ENCODE measurements at places on chromosomes 7 and 10.

DNA sequence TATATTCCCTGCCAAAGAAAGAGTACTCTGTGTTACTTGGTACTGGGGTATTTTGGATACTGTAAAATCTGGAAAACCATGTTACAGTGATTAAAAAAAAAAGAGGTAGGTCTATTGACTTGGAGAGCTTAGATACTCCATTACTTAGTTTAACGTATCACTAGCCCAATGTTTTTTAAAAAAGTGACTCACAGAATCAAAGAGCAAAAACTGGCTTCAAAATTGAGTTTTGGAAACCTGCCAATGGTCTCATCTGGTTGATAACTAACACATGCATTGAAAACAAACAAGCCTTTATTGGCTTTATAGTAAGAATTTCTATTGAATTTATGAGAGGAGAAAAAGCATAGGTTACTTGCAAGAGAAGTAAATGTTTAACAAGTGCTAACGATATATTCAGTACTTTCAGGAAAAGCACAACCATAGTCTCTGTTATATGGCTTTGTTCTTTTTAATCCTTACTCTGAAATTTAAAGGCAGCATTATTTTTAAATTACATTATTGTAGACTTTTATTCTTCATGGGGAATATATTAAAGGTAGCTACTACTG lies 563.3 kb upstream of the SORCS1 start:
- DNase-seq, result peak; percentile 37

DNA sequence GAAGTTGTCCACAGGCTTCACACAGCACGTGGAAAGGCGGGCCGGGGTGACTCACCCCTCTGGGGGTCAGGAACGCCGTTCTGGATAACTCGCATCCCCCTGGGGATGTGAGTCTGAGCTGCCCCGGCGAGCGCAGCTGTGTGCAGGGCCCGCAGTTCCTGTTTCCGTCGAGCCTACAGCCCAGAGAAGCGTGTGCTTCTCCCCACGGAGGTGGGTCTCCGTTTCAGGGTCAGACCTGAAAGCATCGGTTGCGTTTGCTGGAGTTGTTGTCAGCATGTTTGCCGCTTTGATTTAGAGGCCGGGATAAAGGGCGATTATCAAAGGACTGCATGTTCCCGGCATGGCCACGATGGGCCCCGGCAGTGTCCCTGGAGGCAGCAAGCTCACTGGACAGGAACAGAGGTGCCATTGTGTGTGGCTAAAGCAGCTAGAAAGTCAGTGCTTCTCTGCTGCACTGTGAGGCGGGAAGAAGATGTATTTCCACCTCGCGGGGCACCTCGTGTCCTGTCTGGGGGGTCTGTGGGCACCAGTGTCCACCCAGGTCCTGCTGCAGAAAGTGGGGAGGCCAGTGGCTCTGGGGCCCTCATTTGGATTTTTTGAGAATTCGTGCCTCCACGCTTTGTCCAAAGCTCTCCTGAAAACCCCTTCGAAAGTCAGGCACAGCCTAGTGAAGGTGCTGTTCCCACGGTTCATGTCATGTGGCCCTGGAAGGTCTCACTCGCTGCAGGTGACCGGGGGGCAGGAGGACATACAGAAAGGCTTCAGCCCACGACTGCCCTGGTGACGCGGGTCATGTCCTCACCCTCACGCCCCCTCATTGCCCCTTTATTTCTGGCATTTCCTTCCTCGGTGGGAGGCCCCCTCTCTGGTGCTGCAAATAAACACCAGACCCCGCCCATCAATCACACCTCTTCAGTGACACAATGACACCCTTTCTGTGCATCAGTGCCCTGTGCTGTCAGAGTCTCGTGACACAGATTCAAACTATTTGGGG lies 27.4 kb upstream of the GDI2 start:
- no peak for DNase-seq

DNA sequence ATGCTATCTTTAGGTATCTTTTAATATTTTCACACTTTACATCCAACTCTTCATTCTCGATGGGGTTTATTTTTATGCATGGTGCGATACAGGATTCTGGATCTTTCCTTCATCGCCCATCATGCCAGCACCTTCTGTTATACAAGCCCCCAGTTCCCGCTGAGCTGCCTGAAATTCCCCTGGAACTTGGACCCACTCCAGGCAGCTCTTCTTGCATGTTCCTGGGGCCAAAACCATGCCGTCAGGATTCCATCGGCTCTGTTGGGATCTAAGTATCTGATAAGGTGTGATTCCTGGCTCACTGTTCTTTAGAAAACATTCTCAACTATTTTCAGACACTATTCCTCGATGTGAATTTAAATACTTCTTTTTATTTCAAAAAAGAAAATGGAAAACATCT lies 40.5 kb upstream of the PPP2R2D start:
- DNase-seq, result no peak

GRCh38 chr10:132196178-132197113 lies 9.7 kb downstream of the DPYSL4 start:
- DNase-seq, result no peak
